B cell (primary cell): ENCODE measurements at places on chromosomes 3 and 15. TPM values are rescaled to one million over a fixed set of nuclear protein-coding genes. Genes with fewer than 3 reads are reported as not detected.

The GNB4 gene
- 24.0 and 24.6 TPM in 2 replicates for total RNA-seq

The ITIH4 gene
- total RNA-seq = 38.5 and 38.7 TPM in 2 replicates

DNA sequence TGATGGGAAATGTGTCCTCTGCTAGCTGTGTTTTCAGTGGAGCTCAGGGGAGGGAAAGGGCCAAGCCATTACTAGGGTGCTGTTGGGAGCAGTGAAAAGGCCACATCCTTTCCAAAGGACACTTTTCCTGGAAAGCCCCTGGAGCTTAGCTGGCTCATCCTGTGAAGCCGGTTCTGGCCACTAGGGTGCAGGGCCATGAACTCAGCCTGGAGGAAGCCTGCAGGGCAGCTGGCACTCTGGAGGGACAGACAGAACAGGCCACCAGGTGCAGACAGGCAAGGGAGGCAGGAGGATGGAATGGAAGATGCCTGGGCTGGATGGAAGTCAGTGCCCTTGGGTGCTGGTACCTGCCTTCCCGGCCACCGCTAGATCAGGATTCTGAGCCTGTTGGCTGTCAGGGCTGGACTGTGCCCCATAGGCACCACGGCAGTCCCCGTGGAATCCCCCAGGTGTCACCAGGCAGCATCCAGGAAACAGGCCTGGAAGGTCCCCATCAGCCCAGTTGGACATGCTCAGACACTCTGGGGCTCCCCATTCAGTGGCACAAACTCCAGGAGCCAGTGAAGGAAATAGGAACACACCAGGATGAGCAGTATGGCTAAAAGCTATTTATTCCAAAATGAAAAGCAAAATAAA is 76.2 kb upstream of the C2CD4B start:
- no peak for DNase-seq

The CLDN16 gene
- not detected in 2 replicates for total RNA-seq

- no peak for DNase-seq
Observed at GRCh38 chr15:89412905-89413411, 78.3 kb upstream of the POLG start.

The TLR9 gene
- total RNA-seq = 16.0 and 21.0 TPM in 2 replicates

GRCh38 chr3:128823631-128824030 is 55.8 kb upstream of the ACAD9 start:
- no peak for DNase-seq

GRCh38 chr15:63195569-63196015 is 6.2 kb downstream of the RAB8B start:
- DNase-seq = peak; percentile 44

The EEFSEC gene
- 17.2 and 17.9 TPM in 2 replicates for total RNA-seq

DNA sequence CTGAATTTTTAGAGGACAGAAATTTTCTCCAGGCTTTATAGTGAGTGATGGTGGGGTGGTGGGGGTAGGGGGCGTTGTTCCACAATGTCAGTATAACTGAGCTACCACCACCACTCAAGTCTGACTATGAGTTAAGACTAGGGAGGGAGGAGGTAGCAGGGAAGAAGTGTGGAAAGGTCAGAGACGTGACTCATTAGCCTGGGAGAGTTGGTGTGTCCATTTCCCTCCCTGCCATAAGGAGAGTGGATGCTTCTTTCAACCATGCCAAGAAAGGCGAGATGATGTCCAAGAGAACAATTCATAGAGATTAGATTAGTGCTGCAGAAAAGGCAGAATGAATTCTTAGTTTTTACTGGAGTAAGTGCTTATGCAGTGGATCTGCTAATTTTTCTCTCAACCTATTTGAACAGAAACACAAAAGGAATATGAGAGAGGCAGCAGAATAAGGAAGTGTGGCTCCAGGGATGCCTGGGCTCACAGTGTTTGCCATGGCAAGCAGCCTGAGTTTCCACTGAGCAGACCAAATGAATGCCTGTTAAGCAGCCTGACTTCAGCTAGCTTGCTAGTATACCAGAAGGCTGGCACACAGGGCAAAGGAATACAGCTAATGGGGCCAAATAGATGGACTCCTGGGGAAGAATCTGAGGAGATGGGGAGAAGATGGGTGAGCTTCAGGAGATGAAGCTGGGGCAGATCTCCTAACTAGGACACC is 708.9 kb downstream of the NTRK3 start:
- no peak for DNase-seq

DNA sequence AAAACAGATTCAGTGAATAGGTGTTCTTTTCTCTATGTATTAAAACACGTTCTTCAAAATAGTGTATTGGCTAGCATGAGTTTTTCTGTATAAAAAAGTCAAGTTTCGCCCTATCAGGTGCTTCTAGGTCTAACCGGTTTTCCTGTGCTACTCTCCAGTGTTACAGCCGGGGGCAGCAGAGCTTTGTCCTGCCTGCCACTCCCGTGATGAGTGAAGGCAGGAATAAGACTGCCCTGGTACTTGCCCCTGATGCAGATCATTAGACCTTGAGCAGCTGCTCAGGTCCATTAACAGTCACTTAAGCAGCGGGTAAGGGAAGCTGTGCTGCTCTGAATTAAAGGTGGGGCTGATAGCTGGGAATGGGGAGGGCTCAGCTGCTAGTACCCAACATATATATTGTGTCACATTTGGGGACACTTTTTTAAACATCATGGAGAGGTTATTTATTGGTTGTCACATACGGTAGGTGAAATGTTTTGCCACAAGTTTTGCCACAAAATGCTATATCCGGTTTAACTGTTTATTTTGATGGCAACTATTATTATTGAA is 1.3 kb upstream of the UNC13C start:
- DNase-seq = no peak

GRCh38 chr3:149816311-149816710 is 3.3 kb downstream of the RNF13 start:
- DNase-seq = no peak

- DNase-seq = no peak
Observed at GRCh38 chr3:83189634-83190033, 1428.2 kb upstream of the GBE1 start.

GRCh38 chr3:157240408-157240807 is 80.5 kb upstream of the CCNL1 start:
- no peak for DNase-seq
